CD4-positive, alpha-beta T cell treated with Interleukin-4 for 1 hour (primary cell): ENCODE measurements at places on chromosomes 12 and 14.

- no peak for DNase-seq
Observed at GRCh38 chr12:78562368-78563205, 302.0 kb upstream of the SYT1 start.

DNA sequence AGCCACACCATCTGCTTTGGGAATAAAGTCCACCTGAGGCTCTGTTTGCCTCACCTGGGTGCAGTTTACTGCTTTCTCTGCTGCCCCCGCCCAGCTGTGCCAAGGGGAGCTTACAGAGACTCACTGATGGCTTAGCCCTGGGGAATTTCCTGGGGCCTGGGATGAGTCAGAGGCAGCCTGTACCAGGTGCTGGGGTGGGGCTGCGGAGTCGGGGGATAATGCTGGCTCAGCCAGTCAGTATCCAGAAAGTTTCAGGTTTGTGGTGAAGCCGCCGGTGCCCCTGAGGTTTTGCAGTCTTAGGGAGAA, 22.3 kb downstream of the PLEKHG3 start:
- peak; percentile 53 for DNase-seq

DNA sequence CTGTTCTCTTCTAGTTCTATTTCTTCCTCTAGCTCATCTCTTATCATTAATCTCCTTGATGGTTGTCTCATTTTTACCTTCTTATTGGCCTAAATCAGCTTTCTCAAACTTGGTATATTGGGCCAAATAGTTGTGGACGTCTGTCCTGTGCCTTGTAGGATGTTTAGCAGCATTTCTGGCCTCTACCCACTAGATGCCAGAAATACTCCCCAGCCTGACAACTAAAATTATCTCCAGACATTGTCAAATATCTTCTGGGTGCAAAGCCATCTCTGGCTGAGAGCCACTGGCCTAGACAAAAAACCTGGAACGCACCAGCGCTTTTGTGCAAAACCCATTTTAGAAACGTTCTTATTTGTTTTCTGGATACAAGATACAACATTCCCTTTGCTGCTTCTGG, 38.8 kb upstream of the LRRC10 start:
- no peak for DNase-seq

GRCh38 chr14:98912655-98913054, 359.3 kb downstream of the BCL11B start:
- no peak for DNase-seq

- no peak for DNase-seq
Observed at GRCh38 chr14:61219673-61220072, 61.5 kb downstream of the TMEM30B start.

- DNase-seq: no peak
Observed at GRCh38 chr12:77189458-77189857, 124.1 kb upstream of the E2F7 start.

- DNase-seq: no peak
Observed at GRCh38 chr12:19171731-19172130, 42.2 kb downstream of the PLEKHA5 start.

- no peak for DNase-seq
Observed at GRCh38 chr12:57553343-57554202, 3.7 kb downstream of the KIF5A start.

GRCh38 chr12:104315326-104316224, 12.0 kb downstream of the EID3 start:
- no peak for DNase-seq

DNA sequence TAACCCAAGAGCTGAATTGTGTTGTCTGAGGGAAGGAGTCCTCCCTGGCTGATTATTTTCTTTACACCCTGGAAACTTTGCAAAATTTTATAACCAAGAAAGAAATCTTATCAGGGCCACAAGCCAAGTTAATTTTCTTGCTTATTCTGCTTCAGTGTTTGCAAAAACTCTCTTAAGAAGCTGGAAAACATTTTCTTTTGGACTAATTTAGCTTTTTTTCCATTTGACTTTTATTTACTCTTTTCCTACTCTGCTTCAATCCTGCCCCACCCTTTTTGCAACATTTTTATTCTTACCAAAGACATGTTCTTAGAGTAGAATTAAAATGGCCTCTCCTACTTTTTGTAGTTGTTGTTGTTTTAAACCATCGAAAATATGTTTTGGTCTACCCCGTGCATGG, 378.7 kb downstream of the ZFP36L1 start:
- DNase-seq: no peak

DNA sequence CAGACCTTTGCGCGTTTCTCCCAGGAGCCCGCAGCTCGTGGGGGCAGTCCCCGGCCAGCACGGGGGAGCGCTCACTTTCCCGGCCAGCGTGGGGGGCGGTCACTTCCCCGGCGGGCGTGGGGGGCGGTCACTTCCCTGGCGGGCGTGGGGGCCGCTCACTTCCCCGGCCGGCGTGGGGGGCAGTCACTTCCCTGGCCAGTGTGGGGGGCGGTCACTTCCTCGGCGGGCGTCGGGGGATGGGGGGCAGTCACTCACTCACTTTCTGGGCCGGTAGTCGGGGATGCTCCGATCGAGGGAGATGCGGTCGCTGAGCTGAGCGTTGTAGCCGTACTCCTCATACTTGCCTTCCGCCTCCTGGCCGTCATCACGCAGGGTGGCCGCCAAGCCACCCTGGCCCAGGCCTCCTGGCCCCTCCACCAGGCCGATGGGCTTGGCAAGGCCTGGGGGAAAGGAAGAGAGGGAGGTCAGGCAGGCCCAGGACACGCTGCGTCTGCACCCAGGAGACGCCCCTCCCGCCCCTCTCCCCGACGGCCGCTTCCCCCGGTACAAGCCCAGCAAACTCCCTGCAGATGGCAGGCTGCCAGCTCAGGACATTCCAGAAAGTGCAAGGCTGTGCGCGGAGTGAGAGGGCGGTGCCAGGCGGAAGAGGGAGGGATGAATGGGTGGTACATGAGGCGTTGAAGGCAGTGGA, 43.3 kb downstream of the GALNT9 start:
- no peak for DNase-seq

GRCh38 chr12:28585146-28585545, 394.9 kb downstream of the CCDC91 start:
- DNase-seq: no peak

DNA sequence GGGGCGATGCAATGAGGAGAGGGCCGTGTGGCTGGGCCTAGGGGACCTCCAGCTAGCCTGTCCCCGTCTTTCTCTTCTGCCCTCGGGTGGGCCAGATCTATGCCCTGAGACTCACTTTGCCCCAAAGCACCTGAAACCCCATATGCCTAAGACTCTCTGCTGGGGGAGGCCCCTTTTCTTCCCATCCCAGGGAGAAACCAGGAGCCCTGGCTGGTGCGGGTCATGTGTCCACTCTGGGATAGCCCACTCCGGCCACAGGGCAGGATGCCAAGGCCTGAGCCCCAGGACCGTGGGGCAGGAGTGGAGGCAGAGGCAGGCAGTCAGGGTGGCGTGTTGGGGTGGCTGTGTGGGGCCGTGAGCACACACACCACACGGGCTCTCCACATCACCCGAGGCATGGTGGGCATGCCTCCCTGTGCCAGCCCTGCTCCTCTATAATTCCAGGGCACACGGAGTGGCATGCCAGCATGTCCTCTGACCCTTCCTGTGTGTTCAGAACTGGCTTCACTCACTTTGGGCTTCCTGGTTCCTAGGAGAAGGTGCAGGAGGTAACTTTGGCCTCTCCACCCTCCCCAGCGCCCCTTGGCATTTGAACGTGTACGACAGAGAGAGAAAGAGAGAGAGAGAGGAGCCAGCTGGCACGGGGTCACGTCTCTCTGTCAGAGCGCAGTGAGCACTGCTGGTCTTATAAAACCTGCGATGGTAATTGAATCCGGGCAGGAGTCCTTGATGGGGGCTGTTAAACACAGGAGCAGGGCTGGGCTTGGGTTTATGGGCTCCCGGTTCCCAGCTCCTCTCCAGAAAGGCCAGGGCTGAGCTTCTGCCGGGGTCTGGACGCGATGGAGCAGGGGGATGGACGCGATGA, 144.2 kb downstream of the KIF26A start:
- no peak for DNase-seq

DNA sequence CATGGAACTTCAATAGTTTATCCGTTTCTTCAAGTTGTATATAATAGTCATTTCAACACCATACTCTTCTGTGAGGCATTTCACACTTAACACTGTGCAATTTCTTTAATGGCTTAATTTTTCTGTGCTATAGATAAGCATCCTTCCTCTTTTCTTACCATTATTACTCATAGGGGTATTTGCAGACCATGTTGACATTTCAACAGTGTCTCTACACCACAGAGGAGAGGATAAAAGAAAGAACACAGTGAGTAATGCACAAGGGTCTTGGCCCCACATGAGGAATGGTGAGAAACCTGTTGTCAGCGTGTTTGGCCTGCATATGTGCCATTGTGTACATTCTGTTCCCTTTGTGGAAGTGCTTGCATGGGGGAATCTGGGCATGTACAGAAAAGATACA, 421.5 kb upstream of the MDGA2 start:
- no peak for DNase-seq

DNA sequence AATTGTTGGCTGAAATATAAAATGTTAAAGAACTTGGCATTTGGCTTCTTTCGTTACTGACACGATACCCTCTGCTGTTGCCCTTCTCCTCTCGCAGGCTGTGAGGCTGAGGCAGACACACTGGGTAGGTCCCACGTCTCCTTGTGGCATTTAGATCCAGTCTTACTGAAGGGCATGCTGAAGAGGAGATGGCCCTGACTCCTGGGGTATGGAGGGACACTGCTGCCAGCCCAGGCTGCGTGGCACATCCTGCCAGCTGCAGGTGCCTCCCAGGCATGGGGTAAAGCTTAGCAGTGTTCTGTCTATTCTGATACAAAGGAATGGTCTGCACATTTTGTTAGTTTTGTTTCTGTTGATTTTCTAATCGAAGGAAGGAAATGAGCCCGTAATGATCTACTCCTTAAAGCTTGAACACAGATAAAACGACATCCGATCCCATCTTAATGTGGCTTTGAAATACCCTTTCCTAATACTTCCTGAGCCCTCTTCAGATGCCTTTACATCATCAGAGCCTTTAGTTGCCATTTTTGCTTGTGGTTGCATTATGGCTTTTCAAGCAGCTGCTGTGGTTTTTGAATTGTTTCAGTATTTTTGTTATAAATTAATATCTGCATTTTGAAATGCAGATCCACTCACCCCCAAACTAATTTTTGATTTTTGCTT, 61.1 kb downstream of the WDR20 start:
- DNase-seq: no peak

- no peak for DNase-seq
Observed at GRCh38 chr14:58873228-58873953, 235.6 kb downstream of the DACT1 start.

- no peak for DNase-seq
Observed at GRCh38 chr12:68557011-68557730, 53.5 kb upstream of the RAP1B start.

DNA sequence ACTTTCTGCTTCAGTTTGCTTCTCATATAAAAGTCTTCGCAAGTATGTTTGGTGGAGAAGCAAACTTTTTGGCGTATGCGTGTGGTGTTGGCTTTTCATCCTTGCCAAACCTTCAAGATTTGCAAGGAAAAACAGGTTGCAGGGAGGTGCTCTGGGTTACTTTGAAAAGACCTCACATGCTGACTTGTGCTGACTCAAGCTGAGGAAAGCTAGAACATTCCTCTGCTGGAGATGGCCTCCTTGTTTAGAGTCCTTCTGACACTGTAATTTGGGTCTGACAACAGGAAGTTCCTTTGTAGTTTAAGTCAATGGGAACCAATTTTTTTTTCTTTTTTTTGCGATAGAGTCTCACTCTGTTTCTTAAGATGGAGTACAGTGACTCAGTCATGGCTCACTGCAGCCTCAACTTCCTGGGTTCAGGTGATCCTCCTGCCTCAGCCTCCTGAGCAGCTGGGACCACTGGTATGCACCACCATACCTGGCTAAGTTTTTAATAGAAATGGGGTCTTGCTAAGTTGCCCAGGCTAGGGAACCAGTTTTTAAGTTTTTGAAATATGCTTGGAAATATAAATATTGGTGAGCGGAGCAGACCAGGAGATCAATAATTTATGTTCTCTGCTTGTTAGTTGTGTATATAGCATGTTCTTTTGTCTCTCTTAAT, 2.6 kb upstream of the ACACB start:
- no peak for DNase-seq

GRCh38 chr12:42612231-42612613, 22.7 kb upstream of the PRICKLE1 start:
- no peak for DNase-seq

DNA sequence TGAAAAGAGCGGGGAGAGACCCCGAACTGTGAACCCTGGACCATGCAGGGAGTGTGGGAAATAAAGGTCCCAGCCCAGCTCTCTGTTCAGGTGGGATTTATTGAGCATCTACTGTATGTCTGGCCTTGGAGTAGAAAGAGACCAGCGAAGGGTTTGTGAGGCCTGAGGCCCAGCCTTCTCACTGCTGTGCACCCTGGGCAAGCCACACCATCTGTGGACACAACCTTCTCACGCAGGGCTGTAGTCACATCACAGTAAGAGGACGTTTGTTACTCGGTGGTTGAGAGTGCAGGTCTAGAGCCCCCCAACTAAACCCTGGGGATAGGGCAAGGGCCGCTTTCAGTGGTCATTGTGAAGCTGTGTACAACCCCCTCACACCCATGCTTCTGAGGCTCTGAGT, 18.2 kb downstream of the FAM222A start:
- no peak for DNase-seq

- DNase-seq: no peak
Observed at GRCh38 chr12:27474344-27474743, 27.8 kb downstream of the SMCO2 start.

DNA sequence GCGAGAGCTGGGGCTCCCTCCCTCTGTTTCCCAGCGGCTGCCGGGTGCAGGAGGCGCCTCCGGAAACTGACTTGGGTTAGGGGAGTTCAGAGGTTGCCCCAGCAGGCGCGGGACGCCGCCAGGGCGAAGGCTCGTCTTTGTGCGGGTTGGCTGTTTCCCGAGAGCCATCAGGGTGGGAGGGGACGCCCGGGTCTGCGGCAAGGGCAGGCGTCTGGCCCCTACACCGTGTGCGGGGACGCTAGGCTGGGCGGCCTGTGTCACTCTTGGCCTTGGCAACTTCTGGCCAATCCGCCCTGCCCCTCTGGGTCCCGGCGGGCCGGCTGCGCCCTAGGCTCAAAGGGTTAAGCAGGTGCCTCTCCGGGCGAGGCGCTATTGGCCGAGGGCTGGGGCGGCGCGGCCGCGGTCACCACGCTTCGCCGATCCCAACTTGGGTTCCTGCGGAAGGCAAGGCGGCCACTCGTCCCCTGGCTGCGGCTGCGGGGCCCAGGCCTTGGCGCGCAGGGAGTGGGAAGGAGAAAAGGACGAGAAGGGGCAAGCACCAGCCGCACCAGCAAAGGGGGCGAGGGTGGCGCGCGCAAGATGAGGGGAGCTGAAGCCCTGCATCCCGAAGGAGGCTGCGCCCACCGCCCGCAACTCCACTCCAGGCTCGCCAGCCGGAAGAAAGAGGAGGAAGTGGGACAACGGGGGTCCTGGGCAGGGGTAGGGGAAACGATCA, 5.6 kb upstream of the NPAS3 start:
- DNase-seq: no peak
